ENCODE measurements at places on chromosomes 11 and 22.

- DNase-seq = no peak
Measured at GRCh38 chr11:57391539-57391938, 1.1 kb upstream of the PRG2 start.

DNA sequence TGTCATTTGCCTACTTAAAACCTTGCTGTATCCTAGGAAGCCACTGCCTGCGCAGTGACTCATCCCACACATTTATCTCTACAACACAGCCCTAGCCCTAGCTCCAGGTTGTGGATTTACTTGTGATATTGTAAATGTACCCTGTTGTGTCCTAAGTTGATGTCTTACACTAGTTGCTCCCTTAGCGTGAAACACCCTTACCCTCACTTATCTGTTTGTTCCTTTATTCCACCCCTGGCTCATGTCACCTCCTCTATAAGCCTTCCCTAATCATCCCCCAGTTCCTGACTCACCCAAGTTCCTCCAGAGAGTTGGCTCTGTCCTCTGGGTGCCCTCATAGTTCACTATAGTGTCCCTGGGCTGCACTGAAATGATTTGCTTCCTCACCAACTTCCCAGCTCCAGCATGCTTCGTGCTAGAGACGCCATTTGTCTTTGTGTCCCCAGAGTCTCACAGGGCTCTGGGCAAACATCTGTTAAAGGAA, 431.8 kb upstream of the FAT3 start:
- no peak for DNase-seq

DNA sequence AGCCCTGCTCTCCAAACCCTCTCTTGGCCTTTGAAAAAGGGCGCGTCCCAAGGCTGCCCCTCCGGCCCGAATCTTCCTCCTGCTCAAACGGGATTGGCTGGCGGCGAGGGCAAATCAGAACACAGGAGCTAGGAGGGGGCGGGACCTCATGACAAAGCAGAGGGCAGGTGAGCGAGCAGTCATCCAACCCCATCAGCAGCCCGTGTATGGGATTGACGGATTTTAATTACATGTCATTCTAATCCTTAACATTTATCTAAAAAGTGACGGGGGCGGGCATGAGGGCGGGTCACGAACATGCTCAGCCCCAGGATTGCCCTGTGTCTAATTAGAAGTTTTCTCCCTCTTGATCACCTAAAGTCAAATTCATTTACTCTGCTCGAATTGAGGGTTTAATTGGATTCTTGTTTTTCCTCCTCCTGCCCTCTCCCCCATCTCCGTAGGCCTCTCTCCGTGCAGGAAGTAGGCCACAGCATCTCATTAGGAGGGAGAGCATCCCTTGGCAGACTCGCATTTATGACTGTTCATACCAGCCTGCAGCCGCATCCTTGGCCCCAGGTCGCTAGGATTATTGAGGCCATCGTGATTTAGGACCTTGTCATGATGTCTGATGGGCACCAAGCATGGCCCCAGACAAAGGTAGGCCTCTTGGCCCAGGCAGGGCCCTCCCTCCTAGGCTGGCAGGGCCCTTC, 147.1 kb downstream of the CHST1 start:
- DNase-seq = no peak

GRCh38 chr11:40281052-40281580, 1178.3 kb downstream of the LRRC4C start:
- DNase-seq = no peak

DNA sequence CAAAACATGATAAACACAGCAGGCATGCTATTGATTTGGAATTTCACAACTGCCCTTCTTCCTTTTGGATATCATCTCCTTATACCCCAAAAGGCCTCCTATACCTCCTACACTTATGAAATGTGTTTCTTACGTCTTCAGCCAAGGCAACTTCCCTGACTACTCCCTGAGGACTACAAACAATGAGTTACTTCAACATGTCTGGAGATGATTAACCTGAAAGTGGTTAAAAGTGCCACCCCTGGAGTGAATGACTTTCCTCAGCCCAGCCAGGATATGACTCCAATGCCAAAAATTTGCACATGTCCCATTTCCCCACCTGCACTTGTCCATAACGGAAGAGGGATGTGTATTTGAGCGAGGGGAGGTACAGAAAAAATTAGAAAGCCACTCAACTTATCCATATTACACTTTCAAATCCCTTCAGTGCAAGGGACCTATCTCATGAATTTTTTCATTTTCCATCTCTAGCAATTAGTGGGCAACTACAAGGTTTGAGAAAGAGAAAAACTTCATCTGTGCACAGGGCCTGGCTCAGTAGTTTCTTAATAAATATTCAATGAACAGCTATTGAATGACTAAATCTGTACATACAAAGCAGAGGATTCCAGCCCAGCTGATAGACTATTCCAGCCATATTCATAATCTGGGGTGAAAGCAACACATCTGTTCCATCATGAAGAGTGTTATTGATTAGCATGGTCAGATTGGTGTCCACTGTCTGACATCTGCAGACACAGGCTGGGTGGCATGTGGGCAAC, 36.8 kb downstream of the KIRREL3 start:
- no peak for DNase-seq

GRCh38 chr11:132126973-132127899, 756.8 kb downstream of the NTM start:
- no peak for DNase-seq

DNA sequence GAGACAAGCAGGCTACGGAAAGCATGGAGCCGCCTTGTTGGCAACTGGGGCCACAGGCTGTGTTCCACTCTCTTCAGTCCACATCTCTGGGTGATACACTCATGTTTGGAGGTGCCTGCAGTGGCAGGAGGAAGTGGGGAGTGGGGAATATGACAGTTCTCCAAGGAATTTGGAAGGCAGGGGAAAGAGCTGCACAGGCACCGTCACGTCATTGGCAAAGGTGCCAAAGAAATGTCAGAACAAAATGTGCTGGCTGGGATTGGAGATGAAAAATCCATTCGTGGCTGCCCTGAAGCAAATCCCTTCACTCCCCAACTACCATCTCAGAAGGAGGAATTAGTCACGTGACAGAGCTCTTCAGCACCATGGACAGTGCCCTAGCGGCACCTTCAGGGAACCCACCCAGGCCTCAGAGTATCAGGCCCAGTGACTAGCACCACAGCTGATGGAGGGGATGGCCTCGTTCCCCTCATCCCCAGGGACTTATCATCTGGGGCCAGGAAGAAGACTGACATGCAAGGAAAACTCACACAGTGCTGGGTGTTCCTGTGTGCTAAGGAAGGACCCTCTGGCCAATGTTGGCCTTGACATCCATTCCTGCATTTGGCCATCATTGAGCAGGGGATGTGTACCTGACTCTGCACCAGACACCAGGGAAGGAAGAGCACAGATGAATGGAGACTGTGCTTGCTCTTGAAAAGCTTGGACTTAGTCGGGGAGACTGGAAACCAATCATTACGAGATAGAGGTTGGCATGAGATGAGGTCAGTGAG, 48.5 kb upstream of the PRDM11 start:
- DNase-seq = no peak

All from CD4-positive, alpha-beta T cell treated with Interleukin-4 for 4 hours (primary cell).